ENCODE measurements at places on chromosomes 3 and 15. TPM values are rescaled to one million over a fixed set of nuclear protein-coding genes. Genes with fewer than 3 reads are reported as not detected.

The TMEM212 gene
- polyA plus RNA-seq, result not detected

The PIGZ gene
- 3.8 TPM for polyA plus RNA-seq

The ROBO2 gene
- 0.65 TPM for polyA plus RNA-seq

The LRTM1 gene
- polyA plus RNA-seq, result not detected

The POPDC2 gene
- polyA plus RNA-seq, result 4.0 TPM

The MFN1 gene
- polyA plus RNA-seq, result 24.5 TPM

The TMEM42 gene
- polyA plus RNA-seq, result 15.7 TPM

The ZMYND10 gene
- polyA plus RNA-seq, result 5.1 TPM
